ENCODE measurements at places on chromosomes 4 and X.

DNA sequence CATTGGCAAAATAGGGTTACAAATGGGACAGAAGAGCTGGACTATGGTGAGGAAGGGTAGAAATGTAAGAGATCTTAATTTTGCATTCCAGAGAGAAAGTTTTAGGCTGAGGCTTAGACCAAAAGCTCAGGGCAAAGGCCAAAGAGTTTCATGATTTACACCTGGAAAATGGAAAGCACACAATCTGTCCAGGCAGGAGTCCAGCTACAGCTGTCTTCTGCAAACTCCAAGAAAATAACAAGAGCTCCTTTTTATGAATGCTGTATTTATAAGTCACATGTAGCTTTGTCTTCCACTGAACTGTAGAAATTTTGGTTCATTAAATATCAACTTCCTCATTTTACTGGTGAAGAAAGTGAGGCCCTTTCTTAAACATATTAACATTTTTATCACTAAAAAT lies 288.0 kb upstream of the ATOH1 start:
- no peak for DNase-seq

GRCh38 chr4:69730002-69730401 lies 30.4 kb downstream of the SULT1B1 start:
- no peak for DNase-seq

DNA sequence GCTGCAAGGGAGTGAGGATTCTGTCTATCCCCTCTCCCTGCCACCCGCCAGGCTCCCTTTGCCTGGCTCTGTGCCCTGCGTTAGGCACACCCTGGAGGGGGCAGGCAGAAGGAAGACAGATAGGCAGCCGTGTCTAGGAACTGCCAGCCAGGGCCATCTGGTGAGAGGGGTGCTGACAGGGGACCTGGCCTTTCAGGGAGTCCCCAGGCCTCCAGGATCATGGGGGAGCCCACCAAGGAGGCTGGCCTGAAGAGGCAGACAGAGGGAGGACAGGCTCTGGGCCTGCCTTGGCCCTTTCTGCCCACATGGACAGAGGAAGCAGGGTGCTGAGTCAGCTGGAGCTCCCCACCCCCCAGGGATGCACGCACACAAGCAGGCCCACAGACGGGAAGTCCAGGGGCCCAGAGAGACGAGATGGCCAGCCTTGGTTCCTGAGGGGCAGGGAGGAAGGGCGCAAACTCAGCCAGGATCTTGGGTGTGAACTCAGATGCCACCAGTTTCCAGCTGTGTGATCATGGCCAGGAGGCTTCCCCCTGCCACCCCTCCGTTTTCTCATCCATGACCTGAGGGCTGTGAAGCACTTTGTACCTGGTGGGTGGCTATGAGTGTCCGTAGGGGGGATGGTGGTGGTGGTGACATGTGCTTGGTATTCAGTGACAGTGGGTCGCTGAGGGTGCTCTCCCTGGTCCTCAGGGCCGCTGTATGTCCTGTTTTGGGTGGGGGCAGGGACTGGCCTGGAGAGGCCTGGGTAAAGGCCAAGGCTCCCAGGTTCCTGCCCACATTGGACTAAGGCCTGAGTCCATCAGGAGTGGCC lies 1.8 kb downstream of the SH3BP2 start:
- peak; percentile 51 for DNase-seq

DNA sequence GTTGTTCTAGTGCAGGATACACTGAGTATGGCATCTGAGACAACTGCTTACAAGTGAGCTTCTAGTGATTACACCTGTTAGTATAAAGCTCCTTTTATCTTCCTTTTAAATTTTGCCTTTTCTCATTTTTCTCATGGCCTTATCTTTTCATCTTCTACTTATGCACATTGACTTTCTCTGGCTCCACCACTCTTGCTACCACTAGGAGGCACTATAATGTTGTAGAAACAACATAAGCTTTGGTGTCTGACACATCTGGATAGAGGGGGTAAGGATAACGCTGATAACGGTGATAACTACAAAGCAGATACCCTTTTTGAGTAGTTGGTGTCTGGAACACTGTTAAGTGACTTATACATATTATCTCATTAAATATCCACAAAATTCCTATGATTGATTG lies 187.4 kb upstream of the TEX13C start:
- DNase-seq, result no peak

DNA sequence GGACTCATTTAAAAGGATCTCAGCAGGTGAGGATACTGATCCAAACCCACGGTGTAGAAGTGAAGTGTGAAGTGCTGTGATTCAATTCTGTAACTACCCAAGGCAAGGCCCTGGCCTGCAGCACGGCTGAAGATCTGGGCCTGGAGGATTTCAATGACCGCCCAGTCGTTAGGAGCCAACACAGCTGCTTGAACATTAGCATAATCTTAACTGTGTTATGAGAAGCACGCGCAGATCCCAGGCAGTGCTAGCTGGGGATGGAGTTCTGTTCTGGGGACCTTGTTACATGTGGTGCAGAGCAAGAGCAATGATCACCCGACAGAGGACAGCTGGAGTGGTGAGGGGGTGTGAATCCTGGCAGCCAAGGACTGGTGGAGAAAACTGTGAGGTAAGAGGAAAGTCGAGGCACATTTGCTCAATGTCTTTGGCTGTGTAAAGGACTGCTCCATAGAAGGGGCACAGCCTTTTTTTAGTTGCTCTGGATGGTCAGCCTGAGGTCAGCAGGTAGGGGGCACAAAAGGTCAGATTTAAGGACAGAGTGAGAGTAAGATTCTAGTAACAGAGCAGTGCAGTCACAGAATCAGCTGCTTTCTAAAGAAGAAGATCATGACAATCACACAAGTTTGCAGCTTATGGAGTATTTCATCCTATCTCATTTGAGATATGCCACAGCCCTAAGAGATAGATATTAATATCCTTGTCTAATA lies 181.8 kb downstream of the DCLK2 start:
- no peak for DNase-seq

GRCh38 chrX:134865682-134866255 lies 125.0 kb upstream of the SMIM10 start:
- DNase-seq, result no peak

GRCh38 chrX:18964901-18965300 lies 19.0 kb downstream of the PHKA2 start:
- DNase-seq, result no peak

DNA sequence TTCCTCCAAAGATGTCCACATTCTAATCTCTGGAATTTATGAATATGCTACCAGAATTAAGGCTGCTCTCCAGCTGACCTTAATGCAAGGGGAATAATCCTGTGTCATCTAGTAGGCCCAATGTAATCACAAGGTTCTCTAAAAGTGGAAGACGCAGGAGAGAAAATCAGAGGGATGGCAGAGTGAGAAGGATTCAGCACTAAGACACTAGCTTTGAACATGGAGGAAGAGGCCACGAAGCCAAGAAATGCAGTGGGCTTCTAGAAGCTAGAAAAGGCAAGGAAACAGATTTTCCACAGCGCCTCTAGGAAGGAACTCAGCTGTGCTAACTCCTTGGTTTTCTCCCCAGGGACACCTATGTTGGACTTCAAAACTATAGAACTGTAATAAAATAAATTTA lies 240.7 kb upstream of the TRAM1L1 start:
- no peak for DNase-seq

GRCh38 chr4:148449921-148450320 lies 7.7 kb upstream of the NR3C2 start:
- no peak for DNase-seq

GRCh38 chr4:83340692-83341343 lies 6.2 kb upstream of the HPSE start:
- DNase-seq, result no peak

DNA sequence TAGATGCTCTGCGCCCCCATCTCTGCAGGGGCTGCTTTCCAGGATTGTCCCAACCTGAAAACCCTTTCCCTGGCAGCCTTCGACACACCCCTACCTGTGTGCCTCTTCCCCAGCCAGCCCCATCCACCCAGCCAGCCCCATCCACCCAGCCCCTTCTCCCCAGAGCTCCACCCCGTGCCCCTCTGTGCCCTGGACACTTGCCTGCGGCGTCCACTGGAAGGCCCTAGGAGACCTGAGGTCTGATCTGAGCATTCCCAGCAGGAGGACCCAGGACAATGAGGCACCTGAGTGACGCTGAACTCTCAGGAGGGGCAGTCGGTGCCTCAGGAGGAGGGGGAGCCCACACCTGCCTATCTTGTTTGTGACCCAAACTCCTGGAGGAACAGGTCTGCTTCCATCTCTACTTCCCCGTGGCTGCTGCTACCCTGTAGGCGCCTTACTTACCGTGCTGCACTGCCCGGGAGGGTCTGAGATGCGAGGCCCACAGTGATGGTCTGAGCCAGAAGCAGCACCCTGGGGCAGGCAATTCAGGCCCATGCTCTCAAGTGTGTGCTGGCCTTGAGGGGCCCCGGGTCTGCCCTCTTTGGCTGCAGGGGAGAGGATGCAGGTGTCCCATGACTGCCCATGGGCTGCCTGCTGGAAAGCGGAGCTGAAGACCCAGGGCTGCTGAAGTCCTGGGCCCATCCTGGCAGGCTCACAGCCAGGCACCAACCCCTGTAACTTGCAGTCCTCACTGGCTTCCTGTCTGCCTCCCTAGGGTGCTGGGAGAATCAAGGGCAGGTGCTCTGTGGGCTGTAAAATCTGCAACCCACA lies 4.9 kb downstream of the LRPAP1 start:
- no peak for DNase-seq

DNA sequence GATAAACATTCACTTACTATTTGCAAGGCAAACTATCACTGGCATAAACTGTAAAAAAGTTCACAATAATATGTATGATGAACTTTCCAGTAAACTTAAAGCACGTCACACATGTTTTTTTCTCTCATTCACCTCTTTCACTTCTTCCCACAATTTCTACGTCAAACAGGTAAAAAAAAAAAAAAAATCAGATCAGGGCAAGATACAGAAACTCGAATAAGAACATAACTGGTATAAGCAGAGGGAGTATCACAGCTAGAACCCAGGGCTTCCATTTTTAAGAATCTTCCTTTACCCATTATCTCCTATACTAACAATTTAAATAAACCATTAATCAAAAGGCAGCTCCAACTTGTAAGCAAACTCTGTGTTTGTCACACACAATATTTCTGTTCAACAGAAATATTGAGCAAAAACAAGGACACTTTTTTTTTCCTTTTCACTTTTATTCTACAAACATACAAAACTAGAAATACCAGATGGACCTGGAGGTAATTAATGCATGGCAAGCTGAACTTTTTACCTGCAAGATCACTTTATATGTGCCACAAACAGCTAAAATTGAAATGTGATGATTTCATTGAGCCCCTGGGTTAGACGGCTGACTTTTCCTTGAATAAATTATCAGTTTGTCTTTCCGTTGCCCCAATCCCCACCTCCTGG lies 47.5 kb upstream of the NSUN7 start:
- DNase-seq, result no peak

DNA sequence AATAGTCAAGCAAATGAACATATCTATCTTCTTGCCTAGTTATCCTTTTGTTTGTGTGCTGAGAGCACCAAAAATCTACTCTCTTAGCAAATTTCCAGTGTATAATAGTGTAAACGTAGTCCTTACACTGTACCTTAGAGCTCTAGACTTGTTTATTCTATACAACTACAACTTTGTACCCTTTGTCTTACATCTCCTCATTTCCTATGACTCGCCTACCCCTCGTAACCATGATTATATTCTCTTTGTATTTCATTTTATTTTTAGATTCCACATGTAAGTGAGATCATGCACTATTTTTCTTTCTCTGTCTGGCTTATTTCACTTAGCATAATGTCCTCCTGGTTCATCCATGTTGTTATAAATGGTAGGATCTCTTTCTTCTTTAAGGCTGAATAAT lies 37.6 kb downstream of the MAGEB5 start:
- DNase-seq, result no peak

GRCh38 chr4:16814361-16814760 lies 84.1 kb downstream of the LDB2 start:
- no peak for DNase-seq

GRCh38 chr4:88158038-88158488 lies 376 bp downstream of the ABCG2 start:
- no peak for DNase-seq

DNA sequence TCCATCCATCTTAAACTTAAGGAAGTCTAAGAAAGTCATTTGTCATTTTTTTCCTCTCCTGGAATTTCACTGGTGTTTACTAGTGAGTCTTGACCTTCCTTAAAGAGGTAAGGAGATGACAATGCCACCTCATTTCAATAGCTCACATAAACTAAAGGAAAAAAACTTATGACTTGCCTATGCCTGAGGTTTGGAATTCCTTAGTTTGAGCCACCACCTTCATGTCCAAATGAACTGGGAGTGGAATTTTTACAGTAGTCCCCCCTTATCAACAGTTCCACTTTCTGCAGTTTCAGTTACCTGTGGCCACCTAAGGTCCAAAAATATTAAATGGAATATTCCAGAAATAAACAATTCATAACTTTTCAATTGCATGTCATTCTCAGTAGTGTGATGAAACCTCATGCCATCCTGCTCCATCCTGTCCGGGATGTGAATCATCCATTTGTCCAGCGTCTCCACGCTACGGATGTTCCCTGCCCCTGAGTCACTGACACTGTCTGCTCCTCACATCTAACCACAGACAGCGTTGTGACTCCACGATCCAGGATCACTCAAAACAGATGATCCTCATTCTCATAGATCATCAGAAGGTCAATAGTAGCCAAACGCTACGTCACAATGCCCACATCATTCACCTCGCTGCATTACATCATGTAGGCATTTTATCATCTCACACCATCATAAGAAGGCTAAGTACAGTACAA lies 177.4 kb downstream of the SH3KBP1 start:
- DNase-seq, result no peak

GRCh38 chrX:15299941-15300851 lies 15.2 kb downstream of the ASB11 start:
- DNase-seq, result no peak

- no peak for DNase-seq
These were observed 8.0 kb downstream of the BGN start for GRCh38 chrX:153502796-153503195.

- DNase-seq, result no peak
These were observed 1638.8 kb upstream of the PCDH7 start for GRCh38 chr4:29081234-29081955.

DNA sequence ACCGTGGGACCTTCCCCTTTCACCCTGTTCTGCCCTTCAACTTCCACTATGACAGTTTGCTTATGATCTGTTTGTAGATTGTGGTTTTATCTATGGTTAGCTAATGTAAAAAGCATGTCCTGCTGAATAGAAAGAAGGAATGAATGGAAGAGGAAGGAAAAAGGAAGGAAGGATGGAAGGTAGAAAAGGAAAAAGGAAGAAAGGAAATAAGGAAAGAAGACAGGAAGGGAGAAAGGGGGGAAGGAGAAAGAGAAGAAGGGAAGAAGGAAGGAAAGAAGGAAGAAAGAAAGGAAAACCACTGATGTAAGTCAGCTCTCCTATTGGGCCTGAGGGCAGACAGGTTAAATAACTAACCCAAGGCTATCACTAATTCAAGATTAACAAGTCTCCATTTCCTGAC lies 319.1 kb upstream of the KLF3 start:
- DNase-seq, result no peak

- DNase-seq, result peak; percentile 24
These were observed 100.5 kb downstream of the AREG start for GRCh38 chr4:74545448-74545847.

DNA sequence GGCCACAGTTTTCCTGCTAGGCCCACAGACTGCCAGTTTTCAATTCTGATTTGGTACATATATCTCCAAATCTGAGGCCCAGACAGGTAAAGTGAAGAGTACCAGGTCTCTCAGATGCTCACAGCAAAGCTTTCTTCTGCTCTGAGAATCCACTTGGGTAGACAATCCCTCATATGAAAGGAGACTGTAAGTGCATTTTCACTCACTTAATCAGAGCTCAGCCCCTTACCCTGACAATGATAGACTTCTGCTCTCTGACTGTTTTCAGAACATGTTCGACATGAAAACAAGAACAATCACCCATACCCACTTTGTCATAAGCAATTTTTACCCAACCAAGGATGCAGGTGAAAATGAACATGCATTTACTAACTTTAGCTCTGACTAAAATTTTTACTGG lies 7.1 kb downstream of the GPRIN3 start:
- DNase-seq, result no peak

GRCh38 chr4:96675416-96675815 lies 835.5 kb downstream of the PDHA2 start:
- no peak for DNase-seq
